ENCODE measurements at places on chromosomes 2 and 18. TPM values are rescaled to one million over a fixed set of nuclear protein-coding genes. Genes with fewer than 3 reads are reported as not detected.

GRCh38 chr2:149544692-149545091 is 42.9 kb downstream of the MMADHC start:
- DNase-seq = no peak

DNA sequence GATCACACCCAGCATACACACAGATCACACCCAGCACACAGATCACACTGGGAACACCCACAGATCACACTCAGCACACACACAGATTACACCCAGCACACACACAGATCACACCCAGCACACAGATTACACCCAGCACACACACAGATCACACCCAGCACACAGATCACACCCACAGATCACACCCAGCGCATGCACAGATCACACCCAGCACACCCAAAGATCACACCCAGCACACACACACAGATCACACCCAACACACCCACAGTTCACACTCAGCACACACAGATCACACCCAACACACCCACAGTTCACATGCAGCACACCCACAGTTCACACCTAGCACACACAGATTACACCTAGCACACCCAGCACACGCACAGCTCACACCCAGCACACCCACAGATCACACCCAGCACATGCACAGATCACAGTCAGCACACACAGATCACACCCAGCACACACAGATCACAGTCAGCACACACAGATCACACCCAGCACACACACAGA is 117.6 kb downstream of the DYSF start:
- DNase-seq = no peak

DNA sequence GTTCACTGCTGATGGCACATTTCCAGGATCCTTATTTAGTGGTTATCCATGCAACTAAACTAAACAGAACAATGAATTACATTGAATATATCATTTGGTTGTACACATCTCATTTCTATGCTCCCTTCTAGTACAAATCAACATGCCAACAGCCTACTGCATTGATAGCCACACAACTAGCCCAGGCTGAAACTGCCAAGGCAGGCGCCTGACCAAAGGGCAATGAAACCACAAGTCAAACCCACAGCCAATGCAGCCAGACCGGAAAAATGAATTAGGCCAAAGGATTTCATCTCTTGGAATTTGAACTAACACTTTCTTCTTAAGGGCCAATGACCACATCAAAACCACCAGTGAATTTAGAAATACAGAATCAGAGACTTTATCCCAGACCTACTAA is 196.4 kb downstream of the NOL4 start:
- DNase-seq = no peak

DNA sequence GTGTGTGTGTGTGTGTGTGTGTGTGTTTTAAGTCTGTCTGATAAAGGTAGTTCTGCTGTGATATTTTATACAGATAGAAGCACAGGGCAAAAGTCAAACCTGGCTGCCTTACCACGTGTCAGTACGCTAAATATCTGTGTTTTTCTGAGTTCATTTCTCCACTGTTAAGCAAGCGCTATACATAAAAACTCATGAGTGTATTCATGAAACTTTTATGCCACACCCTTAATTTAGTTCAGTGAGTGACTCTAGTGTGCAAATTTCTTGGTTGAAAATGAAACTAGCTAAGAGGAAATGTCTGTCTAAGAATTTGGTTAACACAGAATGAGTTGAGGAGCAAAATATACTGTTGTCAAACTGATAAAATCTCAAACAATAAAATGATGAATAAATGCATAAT is 11.2 kb downstream of the CASP10 start:
- no peak for DNase-seq

- no peak for DNase-seq
Observed at GRCh38 chr2:207064128-207064690, 101.5 kb downstream of the KLF7 start.

ZAP70 gene
- total RNA-seq = not detected
